ENCODE measurements at places on chromosomes 2 and 18.

- DNase-seq = peak; percentile 49
Observed at GRCh38 chr2:64750001-64750816, 96.5 kb upstream of the SERTAD2 start.

DNA sequence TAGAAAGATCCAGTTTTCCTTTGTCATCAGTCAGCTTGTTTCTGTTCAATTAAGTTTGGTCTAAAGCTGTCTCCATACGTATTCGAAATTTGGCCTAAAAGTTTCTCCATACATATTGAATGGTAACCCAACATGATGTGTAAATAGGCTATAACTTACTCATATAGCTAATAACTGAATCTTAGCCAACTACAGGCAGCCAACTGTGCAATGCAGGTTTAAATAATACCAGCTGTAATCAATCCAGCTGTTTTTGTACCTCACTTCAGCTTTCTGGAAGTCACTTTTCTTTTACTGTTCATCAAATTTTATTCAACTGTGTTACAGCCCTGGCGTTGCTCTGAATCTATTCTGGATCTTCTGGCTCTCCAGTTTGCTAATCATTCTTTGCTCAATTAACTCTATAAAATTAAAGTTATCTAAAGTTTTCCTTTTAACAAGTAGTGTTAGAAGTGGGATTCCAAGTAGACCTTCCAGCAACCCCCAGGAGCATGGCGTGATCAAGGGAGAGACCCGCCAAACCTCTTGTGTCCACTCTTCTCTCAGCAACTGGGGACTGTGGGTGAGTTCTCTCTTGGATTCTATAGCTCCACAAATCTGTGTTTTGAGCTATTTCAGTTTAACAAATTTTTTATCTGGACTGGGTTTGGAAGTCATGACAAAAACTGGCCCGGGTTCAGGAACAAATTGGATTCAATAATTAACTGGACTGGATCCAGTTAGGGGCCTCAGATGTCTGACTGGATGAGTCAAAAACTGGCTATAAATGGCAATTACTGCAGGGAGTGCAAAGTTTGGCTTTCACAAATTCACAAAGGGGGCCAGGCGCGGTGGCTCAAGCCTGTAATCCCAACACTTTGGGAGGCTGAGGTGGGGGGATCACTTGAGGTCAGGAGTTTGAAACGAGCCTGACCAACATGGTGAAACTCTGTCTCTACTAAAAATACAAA, 329.7 kb upstream of the ST6GAL2 start:
- no peak for DNase-seq

DNA sequence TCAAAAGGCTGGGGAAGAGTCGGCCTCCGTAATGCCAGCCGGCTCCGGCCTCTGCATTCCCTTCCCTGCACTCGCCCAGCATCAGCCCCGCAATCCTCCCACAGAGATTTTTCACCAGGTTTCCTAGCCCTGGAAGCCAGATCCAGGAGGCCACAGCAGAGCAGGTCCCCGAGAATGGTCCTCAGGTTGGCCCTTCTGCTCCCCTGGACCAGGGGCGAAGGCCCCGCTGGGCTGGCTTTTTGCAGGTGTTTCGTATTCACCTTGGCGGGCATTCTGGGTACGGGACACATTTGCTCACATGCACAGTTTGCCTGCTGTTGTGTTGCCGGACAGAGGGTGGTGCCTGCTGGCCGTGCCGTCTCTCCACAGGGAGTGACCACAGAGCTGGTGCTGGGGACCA, 309.5 kb downstream of the NDUFA10 start:
- DNase-seq = no peak

DNA sequence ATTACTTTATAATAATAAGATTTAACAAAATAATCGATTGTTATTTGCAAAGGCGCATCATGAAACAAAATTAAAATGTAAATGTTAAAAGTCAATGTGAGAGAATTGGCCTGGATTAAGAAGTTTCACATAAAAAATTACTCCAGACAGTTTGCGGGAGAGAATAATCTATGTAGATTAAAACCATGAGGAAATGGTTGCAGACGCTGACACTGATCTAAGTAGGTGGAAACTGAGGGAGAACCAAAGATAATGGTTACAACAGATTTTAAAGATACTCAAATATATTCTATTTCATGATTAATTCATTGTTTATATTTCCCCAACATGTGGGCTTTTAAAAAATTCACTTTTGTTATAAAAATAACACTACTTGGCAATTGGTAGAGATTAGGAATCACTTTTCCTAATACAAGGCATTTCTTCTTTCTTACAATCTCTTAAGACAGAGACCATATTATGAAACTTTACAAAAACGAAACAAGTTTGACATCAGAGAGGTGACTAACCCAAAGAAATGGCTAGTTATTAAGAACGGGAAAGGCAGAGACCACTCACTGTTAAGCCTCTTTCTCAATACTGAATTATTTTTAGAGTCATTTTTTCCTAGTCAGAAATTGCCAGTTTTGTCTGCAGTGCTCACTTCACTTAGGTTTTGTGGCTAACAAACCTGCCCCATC, 1.6 kb downstream of the KANSL1L start:
- peak; percentile 89 for DNase-seq

GRCh38 chr2:162013514-162014475, 60.2 kb downstream of the DPP4 start:
- DNase-seq = no peak

DNA sequence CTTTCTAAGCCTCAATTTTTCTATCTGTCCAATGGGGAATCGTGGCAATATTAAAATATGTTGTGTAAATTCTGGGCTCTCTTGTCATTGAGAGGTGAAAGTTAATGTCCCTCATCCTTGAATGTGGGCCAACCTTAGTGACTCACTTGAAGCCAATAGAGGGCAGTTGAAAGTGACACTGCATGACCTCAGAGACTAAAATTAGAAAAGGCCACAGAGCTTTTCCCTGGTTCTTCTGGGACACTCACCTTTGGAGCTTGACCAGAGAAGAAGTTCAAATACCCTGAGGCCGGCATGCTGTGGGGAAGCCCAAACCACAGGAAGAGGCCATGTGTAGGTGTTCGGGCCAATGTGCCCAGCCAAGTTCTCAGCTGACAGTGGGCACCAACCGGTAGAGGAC, 24.1 kb upstream of the SIX2 start:
- DNase-seq = no peak
